ENCODE measurements at places on chromosomes 6 and 20.
A peak's percentile ranks its signal among the peaks of the same experiment; 100 is the strongest.

DNA sequence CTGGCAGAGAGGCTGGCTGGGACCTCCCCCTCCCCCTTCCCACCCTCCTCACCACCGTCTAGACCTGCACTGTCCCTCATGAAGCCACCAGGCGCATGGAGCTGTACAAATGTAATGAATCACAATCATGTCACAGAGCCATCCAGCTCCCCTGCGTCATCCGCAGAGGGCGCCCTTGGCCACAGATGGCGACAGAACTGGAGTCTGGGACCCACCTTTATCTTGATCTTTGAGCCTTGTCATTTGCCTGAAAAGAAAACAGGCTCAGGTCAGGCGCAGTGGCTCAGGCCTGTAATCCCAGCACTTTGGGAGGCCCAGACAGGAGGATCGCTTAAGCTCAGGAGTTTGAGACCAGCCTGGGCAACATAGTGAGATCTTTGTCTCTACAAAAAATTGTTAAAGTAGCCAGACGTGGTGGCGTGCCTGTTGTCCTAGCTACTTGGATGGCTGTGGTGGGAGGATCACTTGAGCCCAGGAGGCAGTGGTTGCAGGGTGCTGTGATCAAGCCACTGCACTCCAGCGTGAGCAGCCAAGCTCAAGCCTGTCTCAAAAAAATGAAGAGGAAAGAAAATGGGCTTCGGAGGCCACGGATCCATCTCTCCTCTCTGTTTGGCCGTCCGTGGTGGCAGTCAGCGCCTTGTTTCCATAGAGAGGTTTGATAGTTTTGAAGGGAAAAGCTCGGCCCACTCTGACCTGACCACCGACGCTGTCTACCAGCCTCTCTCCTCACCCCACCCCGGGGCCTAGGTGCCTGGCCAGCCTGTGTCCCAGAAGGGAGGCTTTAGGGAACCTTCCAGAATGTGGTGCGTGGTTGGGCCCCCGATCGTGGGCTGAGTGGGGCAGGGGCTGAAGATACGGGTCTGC lies 6.2 kb downstream of the COL9A3 start:
- DNase-seq = peak; percentile 68

DNA sequence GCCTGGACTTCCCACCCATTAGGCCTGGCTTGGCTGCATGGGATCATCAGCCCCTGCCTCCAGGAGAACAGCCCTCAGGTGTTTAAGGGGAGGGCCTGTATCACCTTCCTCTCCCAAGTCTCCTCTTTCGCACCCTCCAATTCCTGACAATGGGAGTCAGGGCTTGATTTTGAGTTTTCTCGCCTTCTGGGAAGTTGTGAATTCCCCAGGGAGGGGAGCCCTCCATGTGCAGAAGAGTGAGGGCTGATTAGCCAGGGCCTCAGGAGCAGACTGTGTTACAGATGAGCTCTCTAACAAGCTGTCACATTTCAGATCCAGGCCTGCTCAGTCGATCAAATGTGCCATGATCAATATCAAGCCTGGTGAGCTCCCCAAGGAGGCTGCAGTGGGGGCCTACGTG lies 42.4 kb downstream of the CNBD2 start:
- DNase-seq = peak; percentile 95

DNA sequence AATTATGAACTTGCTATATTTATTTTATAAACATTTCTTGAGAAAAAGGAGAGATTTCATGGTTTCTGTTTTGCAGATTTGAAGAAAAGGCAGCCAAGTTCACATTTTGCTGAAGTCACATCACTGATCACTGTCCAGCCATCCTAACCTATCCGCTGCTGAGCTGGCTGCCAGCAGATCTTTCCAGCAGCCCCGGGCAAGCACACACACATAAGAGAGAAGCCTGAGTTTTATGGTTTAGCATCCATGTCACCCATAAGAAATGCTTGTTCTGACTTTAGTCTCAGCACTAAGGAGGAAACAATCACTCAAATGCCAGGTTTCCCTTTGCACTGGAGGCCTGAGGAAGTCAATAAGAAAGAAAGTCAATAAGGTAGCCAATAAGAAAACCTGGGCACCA lies 287.1 kb downstream of the SMOC2 start:
- DNase-seq = no peak

DNA sequence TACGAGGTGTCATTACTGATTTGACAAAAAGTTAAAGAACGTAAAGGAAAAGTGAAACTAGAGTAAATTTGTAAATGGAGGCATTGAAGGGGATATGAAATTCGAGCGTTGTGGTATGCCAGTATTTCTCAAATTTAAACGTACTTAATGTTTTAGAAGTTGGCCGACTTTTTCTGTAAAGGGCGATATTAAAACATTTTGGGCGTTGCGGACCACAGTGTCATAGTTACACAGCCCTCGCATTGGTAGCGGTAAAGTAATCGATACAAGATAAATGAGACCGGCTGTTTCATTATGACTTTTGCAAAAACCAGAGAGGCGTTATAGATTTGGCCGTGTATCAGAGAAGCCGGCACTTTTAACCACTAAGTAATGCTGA lies 39.6 kb downstream of the OR2B2 start:
- no peak for DNase-seq

DNA sequence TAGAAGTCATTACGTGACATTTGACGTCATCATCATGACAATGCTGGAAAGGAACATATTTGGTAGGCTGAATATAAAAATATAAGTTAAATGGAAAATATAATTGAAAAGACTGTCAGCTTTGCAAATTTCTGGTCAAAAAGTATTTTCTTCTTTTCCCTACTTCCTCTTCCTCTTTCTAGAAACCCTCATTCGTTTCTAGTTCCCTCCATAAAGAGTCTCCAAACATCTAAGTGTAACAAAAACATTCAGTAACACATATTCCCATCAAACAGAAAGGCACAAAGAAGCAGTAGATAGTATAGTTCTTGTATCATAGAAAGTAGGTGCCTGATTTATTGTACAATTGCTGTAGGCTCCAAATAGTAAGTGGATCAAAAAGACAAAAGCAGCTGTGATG lies 150.8 kb upstream of the FAM83B start:
- DNase-seq = no peak

DNA sequence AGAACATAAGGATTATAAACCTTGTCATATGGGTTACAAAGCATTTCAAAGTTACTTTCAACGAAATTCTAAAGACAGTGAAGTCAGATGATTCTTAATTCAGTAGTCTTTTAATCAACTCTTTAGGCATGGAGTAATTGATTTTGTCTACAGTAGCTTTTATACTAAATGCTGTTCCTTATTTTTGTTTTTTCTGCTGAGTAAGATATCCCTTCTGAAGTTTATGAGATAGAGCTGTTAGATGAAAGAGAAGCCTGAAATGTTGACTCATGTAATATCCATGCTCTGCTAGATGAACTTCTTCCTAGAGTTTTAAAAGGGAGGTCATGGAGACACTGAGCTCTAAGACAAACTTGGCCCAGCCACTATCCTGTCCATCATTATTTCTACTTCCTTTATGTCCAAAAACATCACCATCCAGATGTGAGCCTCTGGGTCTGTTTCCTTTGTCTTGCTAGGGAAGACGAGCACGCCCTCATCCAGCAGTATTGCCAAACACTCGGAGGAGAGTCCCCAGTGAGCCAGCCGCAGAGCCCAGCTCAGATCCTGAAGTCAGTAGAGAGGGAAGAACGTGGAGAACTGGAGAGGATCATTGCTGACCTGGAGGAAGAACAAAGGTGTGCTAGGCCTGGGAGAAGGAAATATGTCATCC lies 550.3 kb downstream of the UTRN start:
- no peak for DNase-seq

- no peak for DNase-seq
Measured at GRCh38 chr6:125095580-125096301, 57.8 kb upstream of the TPD52L1 start.

- DNase-seq = no peak
Measured at GRCh38 chr6:163867518-163868292, 453.2 kb downstream of the QKI start.

DNA sequence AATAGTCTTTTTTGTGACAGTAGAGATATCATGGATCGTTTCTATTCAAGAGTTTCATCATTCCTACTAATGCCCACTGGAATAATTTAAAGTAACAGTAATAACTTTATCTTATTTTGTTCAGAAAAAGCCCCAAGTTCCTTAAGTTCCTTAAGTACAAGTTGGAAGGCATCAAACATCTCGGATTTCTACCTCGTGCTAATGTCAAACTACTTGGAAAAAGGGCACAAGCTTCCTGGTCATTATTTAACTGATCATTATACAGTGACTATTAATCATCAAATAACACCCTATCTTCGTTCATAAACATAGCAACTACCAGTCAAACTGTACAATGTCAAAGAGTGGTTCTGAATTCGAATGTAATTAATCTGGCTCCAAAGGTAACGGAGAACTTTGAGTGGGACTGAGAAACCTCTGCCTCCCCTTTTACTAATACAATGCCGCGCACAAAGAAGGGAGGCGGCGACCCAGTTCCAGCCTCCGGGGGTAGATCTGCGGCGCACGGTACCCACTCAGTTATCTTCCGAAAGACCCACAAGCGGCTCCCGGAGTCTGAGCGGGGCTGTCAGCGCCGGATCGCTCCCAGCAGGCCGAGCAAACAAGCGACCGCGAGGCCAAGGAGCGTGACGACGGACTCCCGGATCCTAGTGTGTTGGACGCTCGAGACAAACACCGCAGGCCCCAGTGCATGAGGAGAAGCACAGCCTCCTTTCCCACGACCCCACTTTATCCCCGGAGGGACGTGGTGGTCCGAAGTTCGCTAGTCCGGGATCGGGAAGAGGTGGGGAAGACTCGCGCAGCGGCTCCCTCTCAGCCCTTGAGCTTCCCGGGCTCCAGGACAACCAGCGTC lies 716 bp downstream of the SHPRH start:
- peak; percentile 39 for DNase-seq

GRCh38 chr20:10079964-10080363 lies 45.2 kb downstream of the ANKEF1 start:
- DNase-seq = no peak

- DNase-seq = no peak
Measured at GRCh38 chr6:12289365-12289919, 719 bp upstream of the EDN1 start.

GRCh38 chr6:6915813-6916547 lies 191.8 kb upstream of the RREB1 start:
- no peak for DNase-seq

- no peak for DNase-seq
Measured at GRCh38 chr6:42292004-42292740, 74.5 kb upstream of the MRPS10 start.

GRCh38 chr6:134195164-134195906 lies 122.6 kb downstream of the SGK1 start:
- no peak for DNase-seq

- no peak for DNase-seq
Measured at GRCh38 chr20:58028123-58028522, 200.3 kb downstream of the ANKRD60 start.

- DNase-seq = no peak
Measured at GRCh38 chr20:11675920-11676629, 241.6 kb upstream of the BTBD3 start.

DNA sequence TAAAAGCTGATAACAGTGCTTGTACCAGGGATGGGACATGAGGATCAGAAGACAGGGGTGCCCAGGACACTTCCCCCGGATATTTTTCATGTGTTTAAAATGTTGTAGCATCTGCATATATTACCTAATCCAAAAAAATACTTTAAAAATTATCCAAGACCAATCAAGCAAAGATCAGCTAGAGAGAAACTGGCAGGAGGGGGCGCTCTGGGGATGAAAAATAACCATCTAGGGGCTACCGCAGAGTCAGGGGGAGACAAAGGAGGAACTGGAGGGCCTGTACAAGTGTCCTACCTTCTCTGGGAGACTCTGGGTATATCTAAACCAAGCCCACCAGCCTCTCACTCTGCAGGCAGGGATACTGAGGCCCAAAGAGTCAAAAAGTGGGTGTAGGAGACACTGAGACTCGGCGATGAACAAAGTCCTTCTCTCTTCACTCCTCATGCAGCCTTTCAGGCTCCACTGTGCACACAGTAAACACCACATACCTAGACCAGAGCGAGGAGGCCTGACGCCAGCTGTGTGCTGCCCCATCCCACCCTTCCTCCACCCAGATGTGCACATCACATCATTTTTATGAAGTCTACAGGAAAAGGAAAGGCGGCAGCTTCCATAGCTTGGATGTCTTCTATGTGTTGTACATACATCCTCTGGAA lies 9.8 kb downstream of the RIMS4 start:
- DNase-seq = no peak

DNA sequence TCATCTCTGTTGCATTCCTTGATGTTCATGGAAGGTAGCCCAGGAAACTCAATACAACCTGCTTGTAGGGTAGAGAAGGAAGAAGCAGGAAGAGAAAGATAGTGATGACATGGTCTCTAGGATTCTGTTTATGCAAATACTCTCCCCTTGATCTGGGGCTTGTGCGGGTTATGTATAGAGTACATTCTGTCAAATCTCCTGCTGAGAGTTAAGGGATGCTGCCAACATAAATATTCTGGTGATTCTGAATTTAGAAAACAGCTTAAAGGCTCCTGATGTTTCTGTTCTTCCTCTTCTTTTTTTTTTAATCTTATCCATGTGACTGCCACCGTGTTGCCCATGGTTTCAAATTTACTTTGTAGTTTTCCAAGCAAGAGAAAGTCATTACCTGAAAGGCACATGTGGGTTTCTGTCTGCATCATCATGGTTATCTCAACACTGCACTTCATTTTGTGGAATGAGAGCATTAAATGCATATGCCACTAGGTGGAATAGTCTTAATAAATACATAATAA lies 150.6 kb downstream of the RPS12 start:
- DNase-seq = no peak

DNA sequence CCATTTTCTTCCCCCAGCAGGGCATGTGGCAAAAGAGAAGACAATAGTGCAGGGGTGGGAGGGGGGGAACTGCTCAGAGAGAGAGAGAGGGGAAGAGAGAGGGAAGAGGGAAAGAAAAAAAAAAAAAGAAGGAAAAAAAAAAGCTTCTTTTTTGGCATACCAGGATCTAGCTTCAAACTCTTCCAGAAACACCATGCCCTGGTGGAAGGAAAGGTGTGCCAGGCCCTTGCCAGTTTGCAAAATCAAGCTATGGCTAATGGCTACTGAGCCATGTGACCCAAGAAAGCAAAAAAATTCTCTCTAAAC lies 326 bp downstream of the ZMYND8 start:
- no peak for DNase-seq

Data from NCI-H2171 (cell line).